ENCODE measurements at places on chromosomes 1 and 21. TPM values are rescaled to one million over a fixed set of nuclear protein-coding genes. Genes with fewer than 3 reads are reported as not detected.

- DNase-seq, result no peak
These were observed 216.4 kb upstream of the GJB5 start for GRCh38 chr1:34538481-34538880.

GRCh38 chr1:220458936-220459335, 69.0 kb upstream of the MARK1 start:
- DNase-seq, result no peak

- DNase-seq, result peak; percentile 43
These were observed 32.0 kb downstream of the PTAFR start for GRCh38 chr1:28144203-28145135.

GRCh38 chr1:173900427-173900826, 16.7 kb downstream of the SERPINC1 start:
- no peak for DNase-seq

GRCh38 chr1:41429641-41430035, 54.8 kb downstream of the EDN2 start:
- no peak for DNase-seq

Gene VHLL
- total RNA-seq, result 0.20 TPM

Gene SLFNL1
- total RNA-seq, result under 0.01 TPM

Gene IQGAP3
- total RNA-seq, result 3.0 TPM

Gene SPATC1L
- 2.6 TPM for total RNA-seq

Gene OR6N1
- total RNA-seq, result not detected

Gene FMO1
- not detected for total RNA-seq

Gene C2CD2
- total RNA-seq, result 34.3 TPM
